ENCODE measurements at places on chromosomes 1 and 21.

- no peak for DNase-seq
Measured at GRCh38 chr1:108057541-108057940, 92.6 kb upstream of the VAV3 start.

GRCh38 chr21:39036581-39036980, 146.7 kb downstream of the PSMG1 start:
- no peak for DNase-seq

DNA sequence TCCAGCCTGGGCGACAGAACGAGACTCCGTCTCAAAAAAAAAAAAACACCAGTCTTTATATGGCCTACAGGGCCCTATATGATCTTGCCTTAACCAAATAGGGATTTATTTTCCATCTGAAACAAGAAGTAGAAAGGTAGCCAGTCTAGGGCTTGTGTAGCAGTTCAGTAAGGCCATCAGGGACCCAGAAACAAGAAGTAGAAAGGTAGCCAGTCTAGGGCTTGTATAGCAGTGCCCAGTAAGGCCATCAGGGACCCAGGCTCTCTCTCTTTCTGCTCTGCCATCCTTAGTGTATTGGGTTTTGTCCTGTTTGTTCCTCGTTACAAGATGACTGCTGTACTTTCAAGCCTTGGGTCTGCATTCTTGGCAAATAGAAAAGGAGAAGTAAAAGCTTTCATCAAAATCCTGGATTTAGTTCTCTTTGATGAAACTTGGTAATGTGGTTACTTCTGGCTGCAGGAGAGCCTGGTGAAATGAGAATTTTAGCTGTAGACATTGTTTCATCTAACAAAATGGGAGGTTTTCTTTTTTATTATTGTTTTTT, 46.1 kb downstream of the PKN2 start:
- DNase-seq = no peak

- no peak for DNase-seq
Measured at GRCh38 chr1:176996456-176997090, 167.9 kb downstream of the ASTN1 start.

GRCh38 chr1:179877586-179878265, at the start of gene TOR1AIP2:
TOR1AIP2 (minus strand) TSS chr1:179877803; CDS start chr1:179852665, 25,138 bp downstream.
- peak; percentile 82 for DNase-seq

DNA sequence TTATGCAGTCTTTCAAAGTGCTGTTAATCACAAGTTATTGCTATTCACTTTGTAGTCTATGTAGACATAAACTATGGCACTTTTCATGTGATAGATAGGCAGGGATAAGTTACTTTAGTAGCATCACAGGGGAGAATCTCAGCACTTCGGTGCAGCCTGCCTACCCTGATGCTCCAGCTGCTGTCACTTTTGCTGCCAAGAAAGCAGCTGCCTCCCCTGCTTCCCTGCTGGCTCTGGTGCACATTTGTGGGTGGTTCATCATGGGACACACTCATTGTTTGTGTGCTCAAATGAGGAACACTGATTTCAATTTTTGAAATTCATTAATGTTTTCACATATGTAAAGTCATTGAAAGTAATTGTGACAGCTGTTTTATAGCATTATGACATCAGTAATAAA, 272.6 kb downstream of the S1PR1 start:
- DNase-seq = no peak

- no peak for DNase-seq
Measured at GRCh38 chr21:46355161-46356004, 31.4 kb downstream of the PCNT start.

DNA sequence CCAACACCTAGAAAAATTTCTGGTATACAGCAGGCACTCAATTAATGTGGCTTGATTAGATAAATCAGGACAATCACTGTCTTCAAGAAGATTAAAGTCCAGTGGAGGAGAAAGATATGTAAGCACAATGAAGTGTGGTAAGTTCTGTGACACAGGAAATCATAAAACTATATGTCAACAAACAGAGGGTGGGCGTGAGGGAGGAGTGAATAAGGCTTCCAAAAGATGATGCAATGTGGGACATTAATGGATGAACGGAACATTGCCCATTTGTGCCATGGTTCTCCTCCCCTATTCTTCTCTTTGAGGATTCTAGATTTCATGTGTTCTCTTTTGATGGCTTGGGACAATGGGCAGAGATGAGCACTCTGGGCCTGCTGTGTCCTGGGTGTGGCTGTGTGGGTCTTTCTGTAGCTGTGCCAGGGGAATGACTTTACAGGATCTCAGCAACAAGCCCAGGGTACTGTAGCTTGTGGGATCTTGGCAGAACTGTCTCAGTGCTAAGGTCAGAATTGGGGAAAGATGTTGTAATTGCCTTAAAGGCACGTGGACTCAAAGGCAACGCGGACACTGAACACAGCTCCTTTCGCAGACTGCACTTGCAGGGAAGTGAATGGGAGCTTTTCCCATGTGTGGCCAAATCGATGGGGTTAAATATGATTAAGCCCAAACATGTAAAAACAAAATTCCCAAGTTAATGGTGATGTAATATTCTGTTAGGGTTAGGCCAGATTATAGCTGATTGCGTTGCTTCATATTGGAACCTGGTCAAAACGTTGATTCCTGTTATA, 366.9 kb downstream of the TGFB2 start:
- no peak for DNase-seq

GRCh38 chr1:4150262-4150661, 250.2 kb upstream of the C1orf174 start:
- no peak for DNase-seq

- peak; percentile 4 for DNase-seq
Measured at GRCh38 chr1:92410706-92411105, 76.0 kb downstream of the GFI1 start.

DNA sequence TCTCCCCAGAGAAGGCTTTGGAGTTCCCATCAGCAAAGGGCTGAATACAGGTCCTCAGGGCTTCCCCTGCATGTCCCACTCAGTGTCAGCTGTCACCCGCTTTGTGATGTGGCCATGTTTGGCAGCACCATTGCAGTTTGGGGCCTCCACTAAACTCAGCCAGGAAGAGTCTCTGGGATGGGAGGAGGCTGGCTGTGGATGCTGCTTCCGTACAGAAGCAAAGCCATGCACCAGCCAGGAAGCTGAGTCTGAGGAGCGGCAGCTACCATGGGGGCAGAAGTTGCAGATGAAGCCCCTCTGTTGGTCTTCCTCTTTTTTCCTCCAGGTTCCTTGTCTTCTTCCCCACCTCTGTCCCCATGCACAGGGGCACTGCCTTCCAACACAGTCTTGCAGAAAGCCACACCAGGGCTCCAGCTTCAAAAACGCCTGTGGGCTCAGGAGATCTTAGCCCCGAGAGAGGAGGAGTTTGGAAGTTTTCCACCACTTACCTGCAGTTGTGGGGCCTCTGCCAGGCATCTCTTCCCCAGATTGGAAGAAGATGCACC, 416.8 kb downstream of the NPHP4 start:
- DNase-seq = no peak

DNA sequence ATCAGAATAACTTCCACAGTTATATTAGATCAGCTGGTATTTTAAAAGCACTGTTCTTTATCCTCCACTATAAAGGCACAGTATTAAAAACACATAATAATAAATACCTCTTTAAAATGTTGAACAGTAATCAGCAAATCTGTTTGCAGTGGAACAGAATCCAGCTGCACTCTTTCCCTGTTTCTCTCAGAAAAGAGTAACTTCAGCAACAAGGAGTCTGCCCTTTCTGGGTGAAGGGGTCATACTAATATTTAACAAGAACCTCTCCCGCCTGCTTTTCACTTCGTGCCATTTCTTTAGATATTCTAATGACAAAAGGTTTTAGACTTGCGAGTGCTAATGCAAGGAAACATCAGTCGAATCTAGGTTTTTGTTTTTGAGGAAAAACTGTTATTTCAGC, 194.2 kb upstream of the FMN2 start:
- no peak for DNase-seq

DNA sequence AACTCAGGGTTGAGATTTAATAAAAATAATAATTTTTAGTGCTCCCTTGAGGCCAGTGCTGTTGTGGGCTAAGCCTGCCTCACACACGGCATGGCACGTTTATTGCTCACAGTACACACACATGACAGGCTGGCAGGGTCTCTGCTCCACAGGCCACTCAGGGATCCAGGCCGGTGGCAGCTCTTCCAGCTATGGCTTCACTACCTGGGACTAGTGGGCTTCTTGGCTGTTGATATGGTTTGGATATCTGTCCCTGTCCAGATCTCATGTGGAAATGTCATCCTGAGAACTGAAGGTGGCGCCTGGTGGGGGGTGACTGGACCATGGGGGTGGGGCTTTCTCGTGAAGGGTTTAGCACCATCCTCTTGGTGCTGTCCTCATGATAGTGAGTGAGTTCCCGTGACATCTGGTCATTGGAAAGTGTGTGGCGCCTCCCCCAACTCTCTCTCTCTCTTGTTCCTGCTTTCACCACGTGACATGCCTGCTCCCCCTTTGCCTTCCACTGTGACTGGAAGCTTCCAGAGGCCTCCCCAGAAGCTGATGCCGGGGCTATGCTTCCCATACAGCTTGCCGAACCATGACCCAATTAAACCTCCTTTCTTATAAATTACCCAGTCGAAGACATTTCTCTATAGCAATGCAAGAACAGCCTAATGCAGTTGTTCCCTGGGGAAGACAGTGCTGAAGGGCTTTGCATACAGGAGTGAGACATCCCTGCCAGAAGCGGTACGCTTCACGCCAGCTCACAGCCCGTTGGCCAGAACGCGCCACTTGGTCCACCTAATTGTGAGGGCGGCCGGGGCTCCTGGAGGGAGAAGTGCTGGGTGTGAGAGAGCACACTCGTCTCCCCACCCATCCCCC, 226.9 kb upstream of the C1orf174 start:
- no peak for DNase-seq

GRCh38 chr1:25123551-25123950, 108.8 kb downstream of the SYF2 start:
- no peak for DNase-seq

Measured in stimulated activated CD4-positive, alpha-beta T cell treated with anti-CD3 and anti-CD28 coated beads, Interleukin-12 subunit alpha, Interleukin-12 subunit beta, amount 100 ng/mL, for 4 hours (primary cell).